ENCODE measurements at places on chromosomes 1 and 21. TPM values are rescaled to one million over a fixed set of nuclear protein-coding genes. Genes with fewer than 3 reads are reported as not detected.

Gene CFAP141
- not detected for total RNA-seq

Gene PAQR7
- total RNA-seq = 4.7 TPM

Gene C1orf116
- 4.9 TPM for total RNA-seq

Gene PPFIA4
- total RNA-seq = 0.40 TPM

Gene SLC22A15
- 1.1 TPM for total RNA-seq

Gene PODN
- not detected for total RNA-seq

Gene OR2W3
- not detected for total RNA-seq

Gene OSCP1
- total RNA-seq = 7.0 TPM

Gene AKR7A3
- 0.16 TPM for total RNA-seq

Gene SPOCD1
- 4.4 TPM for total RNA-seq

Gene WNT3A
- not detected for total RNA-seq

Gene ERICH3
- total RNA-seq = not detected

Gene AVPR1B
- total RNA-seq = not detected

Gene CFHR3
- total RNA-seq = 0.20 TPM

Gene KHDC4
- 21.2 TPM for total RNA-seq

Gene OR2L8
- not detected for total RNA-seq

Gene KRTAP10-12
- not detected for total RNA-seq

Gene TRNP1
- total RNA-seq = 182 TPM

Gene FAM110D
- not detected for total RNA-seq

Gene NAV1
- 10.1 TPM for total RNA-seq

Gene NPHS2
- not detected for total RNA-seq

Gene LIPI
- not detected for total RNA-seq

Gene PLPP3
- total RNA-seq = 18.8 TPM

Gene LYSMD1
- total RNA-seq = 5.8 TPM

Gene EPB41
- total RNA-seq = 3.5 TPM

Gene HFM1
- total RNA-seq = not detected

Gene MSH4
- total RNA-seq = not detected

Gene LRRC38
- not detected for total RNA-seq

Gene CLEC20A
- total RNA-seq = not detected

Gene PDZK1
- 1.2 TPM for total RNA-seq

Gene CDK11B
- 23.7 TPM for total RNA-seq

Gene BEND5
- total RNA-seq = not detected

Gene BATF3
- 37.7 TPM for total RNA-seq

Gene S100A1
- 0.75 TPM for total RNA-seq

Gene TMIGD3
- total RNA-seq = not detected

Gene FAM72B
- total RNA-seq = 5.6 TPM

Gene ASAP3
- total RNA-seq = 4.7 TPM

Gene GOLT1A
- 4.2 TPM for total RNA-seq
